Upper lobe of left lung (tissue), 6 donors: ENCODE measurements at places on chromosomes 1 and 21.

DNA sequence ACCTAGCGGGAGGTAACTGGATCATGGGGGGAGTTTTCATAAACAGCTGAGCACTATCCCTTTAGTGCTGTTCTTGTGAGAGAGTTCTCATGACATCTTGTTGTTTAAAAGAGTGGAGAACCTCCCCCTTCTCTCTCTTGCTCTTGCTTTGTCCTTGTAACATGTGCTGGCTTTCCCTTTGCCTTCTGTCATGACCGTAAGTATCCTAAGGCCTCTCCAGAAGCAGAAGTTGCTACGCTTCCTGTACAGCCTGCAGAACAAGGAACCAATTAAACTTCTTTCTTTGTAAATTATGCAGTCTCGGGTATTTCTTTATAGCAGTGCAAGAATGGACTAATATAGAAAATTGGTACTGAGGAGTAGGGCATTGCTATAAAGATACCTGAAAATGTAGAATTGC lies 515.6 kb downstream of the NEGR1 start:
- no peak for DNase-seq

- no peak for DNase-seq
These were observed 81.1 kb upstream of the SPATA6 start for GRCh38 chr1:48552903-48553606.

DNA sequence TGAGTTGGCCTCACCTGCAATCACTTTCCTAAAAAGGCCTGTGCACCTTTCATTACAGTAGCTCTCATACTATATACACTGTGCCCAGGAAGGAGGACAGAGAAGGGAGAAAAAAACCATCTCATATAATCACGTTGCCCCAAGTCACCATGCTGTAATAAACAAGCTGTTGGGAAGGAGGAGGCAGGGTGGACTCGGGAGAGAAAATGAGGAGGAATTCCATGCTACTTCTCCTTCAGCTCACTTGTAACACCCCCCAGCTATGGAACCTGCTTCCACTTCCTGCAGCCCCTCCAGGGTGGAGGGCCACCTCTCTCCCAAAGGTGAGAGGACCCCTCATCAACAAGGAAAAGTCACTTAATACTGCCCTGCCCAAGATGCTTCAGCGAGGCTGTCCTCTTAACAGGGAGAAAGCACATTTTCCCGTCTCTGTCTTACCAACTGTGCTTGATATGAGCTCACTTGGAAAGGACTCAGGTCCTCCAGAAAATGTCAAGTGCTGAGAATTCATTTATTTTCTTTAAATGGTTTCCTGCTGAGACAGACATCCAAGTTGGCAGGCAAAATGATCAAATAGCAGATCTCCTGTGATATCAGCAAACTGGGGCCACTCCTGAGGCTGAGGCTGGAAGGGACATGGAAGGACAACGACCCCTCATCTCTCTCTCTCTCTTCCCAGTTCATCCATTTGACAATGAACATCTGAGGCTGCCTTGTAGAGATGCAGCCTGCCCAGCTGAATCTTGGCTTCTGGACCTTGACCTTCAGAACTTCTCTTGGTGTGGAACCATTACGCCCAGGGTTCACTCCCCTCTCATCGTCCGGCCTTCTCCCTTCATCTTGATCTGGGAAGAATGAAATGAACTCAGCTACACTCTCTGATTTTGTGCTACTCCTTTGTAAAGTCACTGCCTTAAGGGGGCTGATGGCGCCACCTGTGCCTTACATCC lies 54.0 kb downstream of the CAPN9 start:
- no peak for DNase-seq

DNA sequence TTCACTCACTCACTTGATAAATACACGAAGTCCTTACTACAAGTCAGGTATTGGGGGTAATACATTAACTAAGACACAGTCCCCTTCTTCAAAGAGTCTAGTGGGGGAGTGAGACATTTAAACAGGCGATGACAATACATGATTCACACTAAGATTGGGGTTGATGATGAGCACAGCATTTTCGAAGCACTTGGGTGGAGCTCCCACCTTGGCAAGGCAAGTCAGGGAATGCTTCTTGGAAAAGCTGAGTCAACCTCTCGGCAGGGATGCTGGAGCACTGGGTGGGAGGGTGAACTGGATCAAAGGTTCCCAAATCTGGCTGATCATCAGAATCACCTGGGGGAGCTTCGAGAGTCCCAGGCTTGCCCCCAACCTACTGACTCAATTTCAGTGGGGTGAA lies 57.9 kb upstream of the ENAH start:
- no peak for DNase-seq

DNA sequence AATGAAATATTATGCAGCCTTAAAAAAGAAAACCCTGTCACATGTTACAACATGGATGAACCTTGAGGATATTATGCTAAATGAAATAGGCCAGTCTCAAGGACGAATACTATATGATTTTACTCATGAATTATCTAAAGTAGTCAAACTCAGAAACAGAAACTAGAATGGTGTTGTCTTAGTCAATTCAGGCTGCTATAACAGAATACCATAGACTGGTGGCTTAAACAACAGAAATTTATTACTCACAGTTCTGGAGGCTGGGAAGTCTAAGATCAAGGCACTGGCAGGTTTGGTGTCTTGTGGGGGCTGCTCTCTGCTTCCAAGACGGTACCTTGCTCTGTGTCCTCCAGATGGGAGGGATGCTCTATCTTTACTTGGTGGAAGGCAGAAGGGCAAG lies 113.8 kb upstream of the DNAH14 start:
- no peak for DNase-seq

DNA sequence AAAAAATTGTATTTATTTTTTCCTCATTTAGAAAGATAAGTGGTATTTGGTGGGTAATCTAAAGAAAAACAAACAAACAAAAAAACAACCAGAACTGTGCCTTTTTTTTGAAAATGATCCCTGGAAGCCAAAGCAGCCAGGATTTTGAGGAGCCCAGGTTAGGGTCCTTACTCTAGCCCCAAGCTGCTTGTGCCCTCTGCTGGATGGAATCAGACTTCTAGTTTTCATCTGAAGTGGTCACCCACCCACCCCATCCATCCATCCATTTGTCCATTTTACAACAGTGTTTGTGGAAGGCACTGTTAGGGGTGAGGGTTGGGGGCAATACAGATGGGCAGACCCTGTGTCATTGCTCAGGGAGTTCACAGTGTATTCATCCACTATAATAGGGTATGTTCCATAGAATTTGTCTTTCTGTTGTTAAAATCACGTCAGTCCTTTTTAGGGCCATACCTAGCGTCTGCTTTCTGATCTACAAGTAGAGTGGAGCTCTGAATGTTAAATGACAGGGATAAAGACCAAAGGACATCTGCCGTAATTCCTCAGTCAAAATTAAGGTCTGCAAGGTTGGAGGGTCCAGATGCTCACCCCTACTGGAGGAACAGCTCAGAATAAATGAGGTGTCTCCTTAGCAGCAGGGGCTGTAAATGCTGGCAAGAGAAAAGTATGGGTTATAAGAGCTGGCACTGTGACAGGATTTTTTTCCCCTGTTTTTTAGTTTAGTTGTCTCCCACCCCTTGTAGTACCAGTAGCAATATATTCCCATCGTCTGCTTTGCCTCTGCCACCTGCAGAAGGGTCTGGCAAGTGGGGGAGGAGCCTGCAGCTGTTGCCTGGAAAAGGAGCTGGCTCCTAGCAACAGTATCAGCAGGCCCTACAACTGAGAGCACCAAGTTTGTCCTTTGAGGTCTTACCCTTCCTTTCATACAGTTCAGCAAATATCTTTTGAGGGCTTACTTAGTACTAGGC lies 3.2 kb downstream of the LRRC42 start:
- DNase-seq, result no peak

- no peak for DNase-seq
These were observed 74.4 kb downstream of the DUSP10 start for GRCh38 chr1:221667504-221667903.

DNA sequence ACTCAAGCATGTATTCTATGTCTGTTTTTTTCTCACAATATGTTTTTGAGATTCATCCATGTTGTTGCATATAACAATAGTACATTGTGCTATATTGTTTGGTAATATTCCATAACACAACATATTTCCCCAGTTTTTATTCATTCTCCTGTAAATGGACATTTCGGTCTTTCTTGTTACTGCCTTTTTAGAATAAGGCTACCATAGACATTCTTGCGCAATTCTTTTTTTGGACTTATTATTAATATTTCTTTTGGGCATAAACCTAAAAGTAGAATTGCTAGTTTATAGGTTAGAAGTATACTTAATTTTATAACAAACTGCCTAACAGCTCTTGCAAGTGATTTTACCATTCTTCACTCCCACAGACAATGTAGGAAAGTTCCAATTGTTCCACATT lies 573.0 kb downstream of the ADGRL2 start:
- DNase-seq, result no peak

GRCh38 chr1:244248426-244248825 lies 197.3 kb downstream of the ZBTB18 start:
- no peak for DNase-seq

GRCh38 chr1:6440198-6441126 lies 15.9 kb downstream of the ESPN start:
- peak; percentile 70 for DNase-seq

GRCh38 chr1:82091265-82091664 lies 290.5 kb downstream of the ADGRL2 start:
- DNase-seq, result no peak

GRCh38 chr1:108889706-108890384 lies 13.1 kb downstream of the GPSM2 start:
- DNase-seq, result no peak

- no peak for DNase-seq
These were observed 14.4 kb downstream of the ELAVL4 start for GRCh38 chr1:50123071-50123470.

- DNase-seq, result no peak
These were observed 23.7 kb downstream of the IL23R start for GRCh38 chr1:67189953-67190352.

DNA sequence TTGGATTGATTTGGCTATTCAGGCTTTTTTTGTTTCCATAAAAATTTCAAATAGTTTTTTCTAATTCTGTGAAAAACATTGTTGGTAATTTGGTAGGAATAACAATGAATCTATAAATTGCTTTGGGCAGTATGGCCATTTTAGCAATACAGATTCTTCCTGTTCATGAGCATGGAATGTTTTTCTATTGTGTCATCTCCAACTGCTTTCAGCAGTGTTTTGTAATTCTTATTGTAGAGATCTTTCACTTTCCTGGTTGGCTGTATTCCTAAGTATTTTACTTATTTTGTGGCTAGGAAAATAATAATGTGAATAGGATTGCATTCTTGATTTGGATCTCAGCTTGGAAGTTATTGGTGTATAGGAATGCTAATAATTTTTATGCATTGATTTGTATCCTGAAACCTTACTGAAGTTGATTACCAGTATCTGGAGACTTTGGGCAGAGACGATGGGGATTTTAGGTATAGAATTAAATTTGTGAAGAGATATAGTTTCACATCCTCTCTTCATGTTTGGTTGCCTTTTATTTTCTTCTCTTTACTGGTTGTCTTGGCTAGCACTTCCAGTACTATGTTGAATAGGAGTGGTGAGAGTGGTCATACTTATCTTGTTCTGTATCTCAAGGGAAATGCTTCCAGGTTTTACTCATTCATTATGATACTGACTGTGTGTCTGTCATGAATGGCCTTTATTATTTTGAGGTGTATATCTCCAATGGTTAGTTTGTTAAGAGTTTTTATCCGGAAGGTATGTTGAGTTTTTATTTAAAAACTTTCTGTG lies 57.3 kb downstream of the DRAM2 start:
- no peak for DNase-seq

DNA sequence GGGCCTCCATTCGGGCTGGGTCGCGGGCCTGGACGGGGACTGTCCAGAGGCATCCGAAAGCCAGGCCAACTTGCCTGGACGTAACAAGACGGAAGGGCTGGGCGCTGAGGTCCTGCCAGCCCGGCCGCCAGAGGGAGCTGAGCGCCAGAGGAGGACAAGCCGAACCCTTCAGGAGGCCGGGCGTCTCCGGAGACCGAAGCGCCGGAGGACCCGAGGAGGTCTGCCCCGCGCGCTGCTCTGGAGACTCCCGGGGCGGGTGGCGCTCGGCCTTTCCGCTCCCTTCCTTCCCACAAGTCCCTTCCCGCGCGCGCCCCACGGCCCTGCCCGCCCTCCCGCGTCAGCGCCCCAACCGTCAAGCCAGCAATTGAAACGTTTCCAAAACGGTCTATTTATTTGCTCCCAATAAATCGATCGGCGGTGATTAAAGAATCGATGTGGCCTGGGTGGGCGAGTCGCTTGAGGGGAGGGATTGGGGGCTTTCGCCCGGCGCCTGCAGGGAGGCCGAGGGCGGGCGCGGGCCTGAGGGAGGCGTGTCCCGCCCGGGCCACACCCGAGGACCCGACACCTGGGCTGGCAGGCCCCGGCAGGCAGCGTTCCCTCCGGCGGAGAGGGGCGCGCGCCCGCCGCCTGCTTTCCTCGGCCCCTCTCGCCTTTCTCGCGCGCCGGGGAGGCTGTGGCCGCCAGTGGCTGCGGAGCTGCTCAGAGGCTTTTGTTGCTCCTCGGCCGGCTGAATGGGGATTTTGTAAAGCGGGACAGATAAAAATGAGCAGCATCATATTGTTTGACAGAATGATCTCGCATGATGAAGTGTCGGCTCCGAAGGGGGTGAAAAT lies 5.2 kb upstream of the FOXD3 start:
- DNase-seq, result peak; percentile 94

DNA sequence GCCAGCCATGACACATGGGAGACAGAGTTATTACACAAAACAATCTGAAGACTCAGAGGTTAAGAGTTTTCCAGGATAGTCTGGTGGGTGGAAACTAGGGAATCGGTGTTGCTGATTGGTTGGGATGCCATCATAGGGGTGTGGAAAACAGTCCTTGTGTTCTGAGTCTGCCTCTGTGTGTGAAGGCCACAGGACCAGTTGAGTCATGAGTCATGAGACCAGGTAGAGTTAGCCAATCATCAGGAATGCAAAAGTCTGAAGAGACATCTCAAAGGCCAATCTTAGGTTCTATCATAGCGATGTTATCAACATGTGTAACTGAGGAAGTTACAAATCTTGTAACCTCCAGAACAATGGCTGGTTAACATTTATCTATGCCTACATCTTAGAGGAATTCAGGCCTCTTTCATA lies 49.7 kb upstream of the NEK7 start:
- DNase-seq, result no peak

DNA sequence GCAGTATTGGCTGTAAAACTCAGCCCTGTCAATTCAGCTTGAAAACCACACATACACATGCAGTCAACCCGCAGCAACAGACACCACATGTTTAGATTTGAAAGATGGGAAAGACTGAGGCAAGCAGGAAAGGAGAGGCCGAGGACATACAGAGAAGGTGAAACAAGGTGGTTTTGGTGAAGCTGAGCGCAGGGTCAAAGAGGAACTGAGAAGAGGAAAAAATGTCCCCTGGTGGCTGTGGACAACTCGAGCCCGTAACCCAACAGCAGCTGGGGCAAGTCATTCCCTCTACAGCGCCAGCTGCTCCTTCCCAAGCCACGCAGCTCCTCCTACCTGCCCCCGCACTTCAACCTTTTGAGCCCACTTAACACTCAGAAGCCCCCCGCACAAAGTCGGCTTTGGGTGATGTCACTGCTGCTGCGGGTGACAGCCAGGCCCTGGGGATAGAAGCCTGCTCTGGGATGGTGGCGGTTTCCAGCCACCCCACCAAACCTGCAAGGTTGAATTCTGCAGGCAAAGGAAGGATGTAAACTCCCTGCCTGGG lies 63.0 kb downstream of the KCNN3 start:
- no peak for DNase-seq

GRCh38 chr21:39461419-39461818 lies 9.6 kb downstream of the SH3BGR start:
- no peak for DNase-seq

GRCh38 chr1:209590405-209590804 lies 6.9 kb downstream of the CAMK1G start:
- no peak for DNase-seq
